ENCODE measurements at places on chromosomes 16 and 17. TPM values are rescaled to one million over a fixed set of nuclear protein-coding genes. Genes with fewer than 3 reads are reported as not detected.

DNA sequence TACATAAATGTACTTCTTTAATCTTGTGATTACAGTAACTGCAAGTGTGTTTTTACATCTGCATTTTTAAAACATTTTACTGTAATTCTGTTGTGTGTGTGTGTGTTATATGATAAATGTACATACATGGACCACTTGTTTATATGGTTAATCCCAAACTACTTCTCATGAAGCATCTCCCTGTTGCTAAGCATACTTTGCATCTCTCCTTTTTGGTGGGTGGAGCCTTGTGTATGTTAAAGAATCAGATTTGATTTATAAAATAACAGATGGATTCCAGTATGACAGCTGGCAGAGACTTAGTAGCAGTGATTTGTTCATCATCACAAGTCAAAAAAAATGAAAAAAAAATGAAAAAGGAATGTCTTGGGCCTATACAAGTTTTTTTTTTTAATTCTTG lies 56.0 kb upstream of the RHBDL3 start:
- DNase-seq: no peak

- DNase-seq: no peak
Observed at GRCh38 chr17:35716897-35717465, 14.5 kb upstream of the RASL10B start.

Gene MT2A
- 130 TPM for total RNA-seq

Gene KRT14
- not detected for total RNA-seq

- DNase-seq: no peak
Observed at GRCh38 chr16:21338537-21339268, 60.6 kb upstream of the CRYM start.

Gene HBZ
- not detected for total RNA-seq

Gene G6PC1
- not detected for total RNA-seq
